ENCODE measurements at places on chromosomes 3 and 15.

GRCh38 chr15:75577401-75578172 lies 1.5 kb downstream of the PTPN9 start:
- no peak for DNase-seq

- no peak for DNase-seq
Observed at GRCh38 chr3:16839271-16840100, 45.3 kb upstream of the PLCL2 start.

DNA sequence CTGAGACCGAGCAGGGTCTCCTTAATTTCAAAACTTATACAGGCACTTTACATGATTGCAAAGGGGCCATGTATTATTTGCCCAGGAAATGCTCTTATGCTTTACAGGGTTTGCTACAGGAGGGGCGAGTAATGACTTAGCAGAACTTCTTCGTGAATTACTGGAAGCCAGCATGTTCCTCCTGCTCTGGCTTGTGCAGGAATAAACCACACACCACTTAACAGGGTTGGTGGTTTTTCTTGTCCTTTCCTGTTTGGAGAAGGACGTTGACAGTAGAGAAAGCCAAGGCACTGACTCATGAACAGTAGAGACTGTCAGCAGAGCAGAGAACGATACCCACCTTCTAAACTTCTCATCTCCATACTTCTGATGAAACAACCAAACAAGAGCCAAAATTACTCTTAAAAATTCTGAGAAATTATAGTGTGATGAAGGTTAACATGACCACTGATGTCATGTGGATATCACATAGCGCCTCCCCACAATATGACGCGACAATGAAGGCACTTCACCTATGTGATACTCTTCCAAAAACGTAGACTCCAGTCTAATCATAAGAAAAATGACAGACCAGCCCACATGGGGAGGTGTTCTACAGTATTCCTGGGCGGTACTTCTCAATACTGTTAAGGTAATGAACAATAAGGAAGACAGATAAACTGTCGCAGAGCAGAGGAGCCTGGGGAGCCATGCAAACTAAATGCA lies 24.7 kb upstream of the MCTP2 start:
- no peak for DNase-seq

DNA sequence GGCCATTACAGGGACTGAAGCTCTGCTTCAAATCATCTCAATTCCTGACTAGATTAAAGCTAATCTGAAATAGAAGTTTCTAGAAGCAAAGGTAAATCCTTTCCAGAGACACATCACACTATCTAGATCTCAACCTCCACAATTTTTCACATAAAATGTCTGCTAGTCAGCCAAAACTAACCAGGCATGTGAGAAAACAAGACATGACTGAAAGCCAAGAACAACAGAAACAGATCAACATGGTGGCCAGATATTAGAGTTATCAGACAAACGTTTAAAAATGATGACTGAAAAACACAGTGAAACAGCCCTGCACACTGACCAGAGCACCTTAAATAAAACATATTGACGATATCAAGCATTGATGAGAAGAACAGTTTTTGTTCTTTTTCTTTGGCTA lies 59.1 kb downstream of the SUMF1 start:
- no peak for DNase-seq

- no peak for DNase-seq
Observed at GRCh38 chr15:45441686-45442085, 63.3 kb upstream of the GATM start.

GRCh38 chr3:9079676-9080075 lies 116.4 kb upstream of the RAD18 start:
- DNase-seq = no peak

DNA sequence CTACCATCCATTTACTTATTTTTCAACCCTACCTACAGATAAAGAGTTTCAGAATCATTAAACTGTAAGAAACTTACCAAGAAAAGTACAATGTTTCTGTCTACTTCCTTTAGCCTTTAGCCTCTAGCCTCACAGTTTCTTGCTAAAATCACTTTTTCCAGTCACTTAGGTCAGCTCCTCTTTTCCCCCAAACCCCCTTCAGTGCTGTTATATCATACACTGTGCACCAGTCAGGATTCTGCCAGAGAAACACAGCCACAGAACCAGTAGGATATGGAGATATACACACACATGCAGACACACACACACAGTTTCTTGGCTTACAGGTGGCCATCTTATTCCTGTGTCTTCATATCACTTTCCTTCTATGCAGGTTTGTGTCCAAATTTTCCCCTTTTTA lies 139.9 kb upstream of the LIPC start:
- no peak for DNase-seq

DNA sequence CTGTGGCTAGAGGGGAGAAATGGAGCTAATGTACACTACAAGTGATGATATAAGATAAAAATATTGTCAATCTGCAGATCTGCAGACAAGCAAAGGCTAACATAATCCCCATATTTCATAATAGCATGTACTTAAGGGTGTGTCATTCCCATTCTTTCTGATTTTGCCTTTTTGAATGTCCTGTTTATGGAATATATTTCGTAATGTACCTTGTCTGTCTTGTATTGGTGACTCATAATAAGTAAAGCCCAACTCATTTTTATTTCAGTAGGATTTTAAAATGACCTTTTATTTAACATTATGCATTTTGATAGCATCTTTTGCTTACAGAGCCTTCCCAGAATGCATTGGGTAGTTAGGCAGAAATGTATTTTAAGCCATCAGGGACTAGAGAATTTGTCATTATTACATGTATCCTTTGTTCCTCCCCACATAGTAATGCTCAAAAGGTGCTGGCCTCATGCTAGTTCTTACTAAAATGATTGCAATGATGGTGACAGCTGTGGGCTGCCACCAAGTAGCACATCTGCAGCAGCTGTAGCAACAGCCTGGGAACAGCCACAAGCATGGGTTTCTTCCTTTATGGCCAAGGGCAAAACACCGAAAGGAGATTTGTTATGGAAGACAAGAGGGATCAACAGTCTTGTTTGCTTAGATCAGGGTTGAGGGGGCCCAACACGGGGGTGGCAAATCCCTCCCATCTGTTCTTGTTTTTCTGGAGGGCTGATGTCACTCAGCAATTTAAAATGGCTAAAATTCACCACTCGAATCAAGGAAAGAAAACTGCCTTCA lies 188.5 kb downstream of the CADPS start:
- DNase-seq = no peak

GRCh38 chr3:71142441-71143161 lies 440.9 kb downstream of the FOXP1 start:
- no peak for DNase-seq

DNA sequence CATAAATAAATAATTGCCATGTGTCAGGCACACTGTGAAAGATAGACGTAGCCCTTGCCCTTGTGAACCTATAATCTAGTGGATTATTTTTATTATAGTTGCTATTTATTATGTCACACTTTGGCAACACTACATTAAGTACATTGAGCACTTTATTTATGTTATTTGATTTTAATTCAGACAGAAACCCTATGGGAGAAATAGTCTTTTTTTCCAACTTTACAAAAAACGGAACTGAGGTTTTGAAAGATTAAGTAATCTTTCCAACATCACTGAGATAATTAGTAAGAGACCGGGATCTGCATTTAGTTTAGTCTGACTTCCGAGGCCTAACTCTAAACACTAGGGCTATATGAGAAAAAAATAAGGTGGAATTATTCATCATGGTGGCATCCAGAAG lies 2.8 kb upstream of the FILIP1L start:
- DNase-seq = no peak

GRCh38 chr3:186483611-186484340 lies 60.4 kb downstream of the CRYGS start:
- no peak for DNase-seq

- DNase-seq = no peak
Observed at GRCh38 chr15:48630245-48630644, 15.3 kb downstream of the FBN1 start.

DNA sequence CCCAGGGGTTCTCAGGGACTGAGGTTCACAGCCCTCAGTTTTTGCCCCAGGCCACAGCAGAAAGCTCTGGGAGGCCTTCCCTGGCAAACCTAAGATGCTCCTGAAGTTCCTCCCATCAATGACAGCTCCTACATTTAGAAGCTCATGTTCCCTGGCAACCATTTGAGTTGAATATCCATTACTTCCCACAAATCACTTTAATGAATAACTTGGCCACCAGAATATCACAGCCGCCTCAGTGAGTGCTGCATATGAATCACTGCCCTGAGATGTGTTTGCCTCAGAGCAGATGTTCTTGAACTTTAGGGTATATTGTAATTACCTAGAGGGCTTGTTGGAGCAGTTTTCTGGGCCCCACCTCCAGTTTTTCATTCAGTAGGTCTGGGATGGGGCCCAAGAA lies 27.4 kb downstream of the SLCO2A1 start:
- no peak for DNase-seq

- DNase-seq = no peak
Observed at GRCh38 chr3:157128771-157129681, 30.9 kb downstream of the CCNL1 start.

GRCh38 chr3:190234621-190235020 lies 87.6 kb downstream of the CLDN1 start:
- DNase-seq = no peak

GRCh38 chr3:61908382-61908781 lies 347.0 kb downstream of the PTPRG start:
- no peak for DNase-seq

- DNase-seq = no peak
Observed at GRCh38 chr3:37973246-37974054, 17.1 kb upstream of the VILL start.

DNA sequence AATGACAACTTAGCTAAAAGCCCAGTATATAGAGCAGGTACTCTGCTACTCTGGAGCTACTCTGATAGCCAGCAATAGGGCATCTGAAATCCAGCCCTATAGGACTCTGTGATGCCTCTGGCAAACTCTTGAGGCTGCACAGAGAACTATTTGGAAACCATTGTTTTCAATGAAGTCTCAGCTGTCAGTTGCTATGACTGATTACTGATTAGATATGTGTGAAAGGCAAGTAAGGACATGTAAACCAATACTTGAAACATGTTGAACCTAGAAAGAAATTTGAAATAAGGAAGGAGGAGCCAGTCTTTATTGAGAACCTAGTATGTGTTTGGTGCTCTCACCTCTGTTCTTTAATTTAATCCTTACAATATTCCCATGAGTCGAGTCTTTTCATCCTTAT lies 40.2 kb upstream of the CRTC3 start:
- no peak for DNase-seq

- no peak for DNase-seq
Observed at GRCh38 chr3:108936924-108937689, 16.6 kb downstream of the GUCA1C start.

DNA sequence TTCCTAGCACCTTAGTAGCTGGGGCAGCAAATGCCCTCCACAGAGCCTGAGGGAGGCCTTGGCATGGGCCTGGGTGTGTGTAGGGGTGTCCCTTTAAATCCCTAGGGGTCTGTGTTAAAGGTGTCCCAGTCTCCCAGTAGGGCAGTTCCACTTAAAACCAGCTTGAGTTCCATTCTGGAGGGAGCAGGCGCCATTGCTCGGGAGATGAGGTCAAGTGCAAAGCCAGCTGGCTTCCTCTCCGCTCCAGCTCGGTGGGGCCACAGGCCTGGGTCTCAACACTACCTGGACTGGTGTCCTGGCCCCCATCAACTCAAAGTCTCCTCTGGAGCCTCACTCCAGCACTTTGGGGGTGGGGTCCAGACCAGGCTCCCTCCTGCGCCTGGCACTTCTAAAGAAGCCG lies 25.2 kb downstream of the FEM1B start:
- DNase-seq = no peak

- no peak for DNase-seq
Observed at GRCh38 chr3:150743508-150743907, 19.5 kb downstream of the SIAH2 start.

- no peak for DNase-seq
Observed at GRCh38 chr15:32767236-32767635, 49.4 kb downstream of the GREM1 start.

DNA sequence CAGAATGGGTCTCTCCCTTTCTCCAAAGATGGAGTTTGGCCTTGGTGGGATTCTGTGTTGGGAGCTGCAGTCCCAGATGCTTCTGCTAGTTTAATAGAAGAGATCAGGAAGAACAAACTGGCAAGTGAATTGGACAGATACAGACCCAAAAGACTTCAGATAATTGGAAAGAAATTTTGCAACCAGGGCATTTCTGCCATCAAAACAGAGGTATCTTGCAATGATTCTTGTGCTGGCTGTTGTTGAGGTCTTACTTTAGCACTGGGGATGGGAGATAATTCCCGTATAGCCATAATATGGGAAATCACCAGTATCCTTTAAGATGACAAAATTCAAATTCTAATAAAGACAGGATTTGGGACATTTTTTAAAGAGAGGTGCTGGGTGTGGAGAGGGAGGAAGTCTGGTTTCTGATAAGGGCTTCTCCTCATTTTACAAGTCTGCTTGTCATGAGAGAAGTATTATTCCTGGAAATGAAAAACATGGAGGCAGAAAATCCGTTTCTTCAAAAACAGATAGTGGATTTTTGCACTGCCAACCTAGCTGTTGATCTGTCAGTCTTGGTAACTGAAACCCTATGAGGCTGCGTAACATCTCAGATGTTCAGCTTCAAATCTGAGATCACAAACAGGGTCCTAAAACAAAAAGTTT lies 40.1 kb downstream of the FNDC3B start:
- DNase-seq = no peak

DNA sequence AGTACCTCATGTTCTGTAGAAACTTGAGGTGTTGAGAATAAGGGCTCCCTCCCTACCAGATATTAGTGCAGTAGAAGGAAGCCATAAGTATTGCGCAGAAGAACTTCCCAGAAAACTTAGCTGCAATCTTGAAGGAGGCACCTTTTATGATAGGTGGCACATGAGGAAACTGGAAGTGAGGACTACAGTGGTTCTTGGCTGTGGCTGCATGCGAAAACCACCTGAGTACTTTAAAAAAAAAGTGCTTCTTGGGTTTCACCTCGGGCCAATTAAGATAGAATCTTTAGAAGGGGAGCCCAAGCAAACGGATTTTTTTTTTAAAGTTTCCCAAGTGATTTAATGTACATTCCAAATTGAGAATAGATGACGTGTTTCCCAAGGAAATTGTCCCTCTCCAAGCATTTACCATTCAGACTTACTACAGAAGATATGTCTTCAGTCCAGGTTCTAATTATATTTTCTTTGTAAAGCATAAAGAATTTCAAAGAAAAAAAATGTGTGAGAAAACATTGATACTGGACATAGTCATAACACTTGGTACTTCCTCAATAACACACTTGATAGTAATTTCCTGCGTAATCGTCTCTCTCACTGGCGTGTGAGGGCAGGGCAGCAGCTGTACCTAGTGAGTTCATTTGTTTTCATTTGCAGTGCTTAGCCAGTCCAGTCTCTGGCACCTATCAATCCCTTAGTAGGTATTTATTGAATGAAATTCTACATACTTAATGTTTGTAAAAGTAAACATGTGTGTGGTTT lies 12.3 kb upstream of the NR1I2 start:
- no peak for DNase-seq

DNA sequence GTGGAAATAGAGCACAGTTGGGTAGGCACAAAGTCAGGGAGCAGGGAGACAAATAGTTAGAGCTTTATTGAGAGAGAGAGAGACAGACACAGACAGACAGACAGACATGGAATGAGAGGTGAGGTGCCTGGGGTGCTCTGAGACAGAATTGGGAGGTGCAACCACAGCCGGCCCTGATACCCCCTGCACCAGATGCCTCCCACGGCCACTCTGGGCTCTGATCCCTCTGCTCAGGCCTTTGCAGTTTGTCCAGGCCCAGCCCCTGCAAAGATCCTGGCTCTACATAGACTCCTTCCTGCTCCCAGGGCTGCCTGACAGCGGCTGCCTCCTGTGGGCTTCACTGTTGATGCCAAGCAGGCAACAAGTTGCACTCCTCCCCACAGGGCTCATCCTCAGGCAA lies 283.8 kb downstream of the GABRG3 start:
- DNase-seq = no peak
